ENCODE measurements at places on chromosomes 3 and 15. TPM values are rescaled to one million over a fixed set of nuclear protein-coding genes. Genes with fewer than 3 reads are reported as not detected.

Gene AHSG
- not detected for total RNA-seq

Gene TTLL3
- 55.2 TPM for total RNA-seq

Gene XCR1
- total RNA-seq = not detected

Gene KY
- total RNA-seq = not detected

Gene MNS1
- 0.47 TPM for total RNA-seq

Gene FAM227B
- 3.2 TPM for total RNA-seq

Gene ZPLD1
- not detected for total RNA-seq

Gene CSTA
- total RNA-seq = not detected

Gene NANOGP8
- total RNA-seq = not detected

Gene SLC9A9
- total RNA-seq = 7.4 TPM

Gene GALK2
- 24.6 TPM for total RNA-seq

Gene RPP25
- 7.2 TPM for total RNA-seq

DNA sequence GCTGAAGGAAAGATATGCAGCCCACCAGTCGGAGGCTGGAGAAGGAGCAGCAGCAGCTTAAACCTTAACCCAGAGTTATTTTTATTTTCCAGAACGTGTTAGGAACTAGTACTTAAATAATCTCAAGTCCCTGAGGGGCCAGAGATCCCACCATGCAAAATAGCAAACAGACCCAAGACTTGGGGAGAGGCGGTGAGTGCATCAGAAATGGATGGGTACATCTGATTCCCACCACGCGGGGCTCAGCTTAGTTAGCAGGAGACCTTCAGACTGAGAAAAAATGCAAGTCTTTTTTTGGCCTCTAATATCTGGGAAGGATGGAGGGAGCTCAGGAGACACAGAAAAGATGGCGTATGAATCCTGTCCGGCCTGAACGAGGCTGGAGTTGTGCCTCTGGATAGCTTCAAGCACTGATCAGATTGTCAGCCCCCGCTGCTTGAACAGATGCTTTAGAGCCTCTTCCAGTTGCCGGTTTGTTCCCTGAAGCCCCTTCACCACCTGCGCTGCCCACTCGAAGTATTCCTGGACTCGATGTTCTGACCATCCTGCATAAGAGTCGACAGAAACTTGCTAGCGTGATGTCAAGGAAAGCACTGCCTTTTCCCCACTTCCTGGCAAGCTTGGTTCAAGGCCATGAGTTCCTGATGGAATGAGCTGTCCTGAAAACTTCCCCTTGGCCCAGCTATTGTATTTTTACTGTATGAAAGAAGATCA is 1.3 kb downstream of the HDDC3 start:
- peak; percentile 32 for DNase-seq

DNA sequence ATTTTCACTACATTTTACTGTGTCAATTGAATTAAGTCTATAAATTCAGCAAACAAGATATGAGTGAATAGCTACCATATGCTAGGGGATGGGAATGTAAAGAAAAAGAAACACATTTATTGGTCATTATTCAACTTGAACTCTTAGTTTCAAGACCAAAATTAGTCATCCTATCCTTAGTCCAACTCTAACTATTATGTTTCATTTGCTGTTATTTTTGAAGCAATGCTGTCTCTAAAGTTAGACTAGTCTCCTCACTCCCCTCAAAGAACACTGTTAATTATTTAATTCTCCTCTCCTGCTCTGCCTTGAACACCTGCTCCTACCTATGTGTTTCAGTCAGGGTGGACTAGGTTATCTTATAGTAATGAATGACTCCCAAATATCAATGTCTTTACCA is 920.9 kb downstream of the TUSC7 start:
- no peak for DNase-seq

DNA sequence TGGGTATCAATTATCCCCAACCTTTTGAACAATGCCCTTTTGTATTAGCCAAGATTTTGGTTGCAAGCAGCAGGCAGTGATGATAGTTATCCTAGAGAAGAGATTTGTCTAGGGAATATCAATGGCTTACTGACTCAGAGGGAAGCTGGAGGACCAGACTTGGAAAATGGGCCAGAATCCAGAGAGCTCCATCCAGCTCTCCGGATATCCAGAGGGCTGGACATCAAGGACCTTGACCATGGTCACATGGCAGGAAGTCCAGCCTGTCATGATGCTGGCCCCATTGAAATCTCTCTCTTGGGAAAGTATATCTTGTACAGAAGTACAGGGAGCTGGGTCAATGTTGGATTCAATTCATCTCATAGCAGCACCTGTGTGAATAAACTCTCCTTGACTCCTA is 148.5 kb upstream of the PDZRN3 start:
- DNase-seq = no peak

DNA sequence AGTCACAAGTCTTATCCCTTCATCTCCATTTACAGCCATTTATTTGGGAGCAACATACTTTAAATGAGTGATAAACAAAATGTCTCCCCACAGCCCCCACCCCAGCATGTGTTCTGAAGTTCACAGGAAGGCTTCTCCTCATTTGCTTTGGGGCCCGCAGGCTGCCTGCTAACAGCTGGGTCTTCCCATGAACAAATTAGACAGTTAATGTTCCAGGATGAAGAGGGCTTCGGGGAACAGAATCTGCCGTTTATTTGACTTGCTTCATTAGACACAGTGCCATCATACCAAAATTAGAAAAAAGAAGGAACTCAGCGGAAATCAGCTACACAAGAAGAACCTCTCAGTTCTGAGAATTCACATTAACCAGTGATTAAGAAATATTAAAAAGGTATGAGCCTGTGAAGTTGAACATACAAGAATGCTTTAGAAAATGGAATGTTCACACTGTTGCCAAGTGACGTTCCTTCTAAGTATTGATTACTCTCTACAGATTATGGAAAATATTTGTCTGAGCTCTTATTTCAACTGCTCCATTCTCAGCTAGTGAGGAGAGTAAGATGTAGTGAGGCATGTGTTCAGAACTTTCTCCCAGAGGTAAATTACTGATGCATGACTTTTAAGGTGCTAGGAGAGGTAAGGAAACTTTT is 107.5 kb upstream of the THBS1 start:
- no peak for DNase-seq

GRCh38 chr3:57179580-57180410 is 14.6 kb upstream of the IL17RD start:
- DNase-seq = no peak

- DNase-seq = no peak
Observed at GRCh38 chr3:191387441-191388077, 57.2 kb upstream of the UTS2B start.

GRCh38 chr3:48232734-48233133 is 8.2 kb upstream of the ZNF589 start:
- DNase-seq = peak; percentile 76

DNA sequence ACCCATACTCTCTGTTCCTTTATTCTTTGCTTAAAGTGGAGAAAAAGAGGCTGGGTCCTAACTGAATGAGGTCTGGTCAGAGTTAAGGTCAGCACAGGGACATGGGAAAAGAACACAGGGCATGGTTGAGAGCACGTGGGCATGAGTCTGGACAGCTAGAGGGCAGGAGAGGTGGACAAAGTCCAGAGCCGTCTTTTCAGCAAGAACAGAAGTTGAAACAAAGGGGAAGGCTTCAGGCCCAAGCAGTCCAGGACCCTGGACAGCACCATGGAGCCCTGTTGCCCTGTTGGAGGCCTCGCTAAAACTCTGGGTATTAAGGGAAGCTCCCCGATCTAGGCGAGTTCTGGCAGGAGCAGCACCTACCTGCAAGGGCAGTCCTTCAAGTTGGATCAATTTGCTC is 50.7 kb downstream of the XYLB start:
- peak; percentile 44 for DNase-seq

DNA sequence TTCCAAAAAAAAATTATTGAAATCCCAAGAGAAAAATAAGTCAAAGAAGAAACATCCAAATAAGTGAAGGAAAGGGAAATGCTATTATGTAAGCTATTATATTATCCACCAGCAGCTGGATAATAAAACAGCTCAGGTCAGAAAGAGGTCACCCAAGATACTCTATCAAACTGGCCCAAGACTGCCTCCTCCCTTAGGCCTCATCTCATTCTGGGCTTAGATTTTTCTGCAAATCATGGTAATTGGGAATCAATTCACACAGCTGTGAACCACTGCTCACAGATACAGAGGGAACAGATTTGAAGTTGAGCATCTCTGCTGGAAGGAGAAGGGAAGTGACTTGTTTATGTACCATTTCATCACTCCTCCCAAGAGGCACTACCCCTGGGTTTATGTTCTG is 294.6 kb upstream of the DPPA4 start:
- no peak for DNase-seq

DNA sequence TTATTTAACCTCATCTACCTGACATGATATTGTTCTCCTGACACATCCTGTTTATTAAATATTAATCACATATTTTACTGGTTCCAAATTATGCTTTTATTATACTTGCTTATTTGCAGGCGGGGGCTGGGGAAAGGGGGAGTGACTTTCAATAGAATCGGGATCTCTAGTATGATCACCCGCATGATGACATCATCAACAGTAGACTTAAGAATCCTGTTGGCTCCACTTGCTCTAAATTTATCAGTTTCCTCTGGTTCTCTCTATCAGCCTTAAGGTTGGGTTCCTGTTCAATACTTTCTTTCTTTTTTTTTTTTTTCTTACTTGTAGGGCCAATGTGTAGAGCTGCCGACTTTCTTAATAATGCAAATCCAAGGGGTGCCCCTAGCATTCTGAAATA is 317.5 kb downstream of the BCHE start:
- no peak for DNase-seq

- no peak for DNase-seq
Observed at GRCh38 chr3:126551839-126552687, 6.7 kb downstream of the C3orf22 start.

- no peak for DNase-seq
Observed at GRCh38 chr15:64044300-64045100, 1.8 kb downstream of the DAPK2 start.

GRCh38 chr3:15982667-15983196 is 185.0 kb upstream of the ANKRD28 start:
- no peak for DNase-seq

- no peak for DNase-seq
Observed at GRCh38 chr3:188583341-188584161, 429.6 kb downstream of the LPP start.

DNA sequence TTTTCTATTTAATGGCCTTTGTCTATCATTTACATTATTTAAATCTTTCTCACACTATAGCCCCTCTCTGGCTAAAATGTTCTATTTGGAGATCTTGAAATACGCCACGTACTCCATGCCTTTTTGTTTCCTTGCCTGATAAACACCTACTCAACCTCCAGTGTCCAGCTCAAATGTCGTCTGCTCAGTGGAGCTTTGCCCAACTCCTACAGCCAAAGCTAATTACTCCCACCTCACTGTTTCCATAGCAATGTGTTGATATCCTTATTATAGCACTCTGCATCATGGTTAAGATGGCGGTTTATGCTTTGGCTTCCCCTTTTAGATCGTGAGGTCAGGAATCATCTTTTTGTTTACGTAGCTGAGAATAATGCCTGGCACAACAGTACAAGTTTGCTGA is 55.9 kb downstream of the NGLY1 start:
- no peak for DNase-seq

DNA sequence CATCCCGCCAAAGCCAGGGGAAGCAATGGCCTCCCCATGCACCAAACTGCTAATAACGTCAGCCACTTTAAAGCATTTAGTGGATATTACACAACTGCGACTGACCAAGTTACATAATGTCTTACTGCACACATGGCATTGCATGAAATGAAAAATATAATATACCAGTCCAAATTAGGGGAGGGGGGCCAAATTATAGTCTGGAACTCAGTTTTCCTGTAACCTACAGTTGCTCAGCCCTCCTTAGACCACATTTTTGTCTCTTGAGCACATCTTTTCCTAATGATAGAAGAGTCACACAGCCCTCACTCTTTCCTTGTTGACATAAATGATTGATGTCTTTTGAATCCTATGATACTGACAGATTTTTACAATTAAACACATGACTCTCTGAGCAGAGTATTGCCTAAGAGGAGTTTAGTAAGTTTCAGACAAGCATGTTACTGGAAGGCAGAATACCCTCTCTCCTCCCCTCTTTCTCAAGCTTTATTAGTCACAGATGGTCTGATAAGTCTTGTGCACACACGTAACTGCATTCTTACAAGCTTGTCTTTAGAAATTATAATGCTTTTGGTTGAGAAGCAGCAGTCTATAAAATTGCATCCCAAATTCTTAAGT is 1.1 kb upstream of the PLD1 start:
- DNase-seq = no peak

GRCh38 chr3:43034200-43034599 is 55.1 kb downstream of the GASK1A start:
- no peak for DNase-seq

- DNase-seq = no peak
Observed at GRCh38 chr15:68279779-68280753, 2.5 kb downstream of the FEM1B start.

DNA sequence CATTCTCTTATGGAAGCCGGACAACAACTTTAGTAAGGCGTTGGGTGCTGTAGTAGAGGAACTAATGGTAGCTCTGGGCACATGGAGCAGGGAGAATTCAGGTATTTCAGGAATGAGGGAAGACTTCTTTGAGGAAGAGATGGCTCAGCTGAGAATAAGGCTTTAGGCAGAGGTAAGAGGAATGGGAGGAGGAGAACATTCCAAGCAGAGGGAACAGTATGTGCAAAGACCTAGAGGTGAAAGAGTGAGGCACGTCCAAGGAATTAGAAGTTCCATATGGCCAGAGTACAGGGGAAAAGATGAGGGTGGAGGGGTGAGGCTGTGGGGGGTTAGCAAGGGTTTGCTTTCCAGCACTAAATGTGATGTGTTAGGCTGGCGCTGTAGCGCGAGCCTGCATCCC is 1.6 kb upstream of the SV2B start:
- DNase-seq = no peak

DNA sequence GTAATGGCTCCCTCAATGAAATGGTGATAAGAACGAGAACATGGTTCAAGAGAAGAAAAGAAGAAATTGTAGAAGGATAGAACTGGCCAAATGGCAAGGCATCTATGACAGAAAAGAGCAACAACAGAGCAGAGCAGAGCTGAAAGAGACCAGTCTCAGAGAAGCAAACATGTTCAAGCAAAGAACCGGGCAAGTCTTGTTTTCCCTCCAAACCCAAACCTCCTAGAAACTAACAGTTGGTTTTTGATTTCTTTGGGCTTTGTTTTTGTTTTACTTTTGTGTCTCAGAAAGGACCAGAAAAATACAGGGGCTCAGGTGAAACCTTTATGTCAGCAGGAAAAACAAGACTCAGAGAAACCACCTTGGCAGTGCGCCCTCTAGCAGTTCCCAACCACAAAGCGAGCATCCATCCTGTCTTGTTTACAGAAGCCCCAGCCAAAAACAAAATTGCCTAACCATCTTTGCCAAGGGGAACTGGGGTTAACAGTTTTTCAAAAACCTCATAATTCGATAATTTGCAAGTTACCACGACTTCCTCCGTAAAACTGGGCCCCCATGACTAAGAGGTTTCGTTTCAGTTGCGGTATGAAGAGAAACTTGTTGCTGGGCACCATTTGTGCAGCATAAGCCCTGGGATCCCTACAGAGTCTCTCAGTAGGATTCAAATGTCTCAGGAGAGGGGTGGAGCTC is 159.2 kb upstream of the SLC24A5 start:
- peak; percentile 30 for DNase-seq

DNA sequence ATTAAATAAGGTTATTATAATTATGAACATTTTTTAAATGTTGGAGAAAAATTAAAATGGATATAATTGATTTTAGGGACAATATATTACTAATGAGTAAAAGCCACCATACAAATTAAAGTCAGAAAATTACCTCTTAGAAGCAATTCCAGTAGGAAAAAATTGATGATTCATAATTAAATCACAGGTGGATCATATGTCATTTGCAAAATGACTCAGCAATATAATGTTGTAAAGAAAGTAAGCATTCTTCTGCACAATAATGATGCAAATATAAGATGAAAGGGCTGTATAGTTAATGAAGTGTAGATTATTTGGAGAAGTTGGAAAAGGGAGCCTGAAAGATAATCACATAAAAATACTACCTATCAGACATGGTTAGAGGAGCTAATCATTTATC is 25.8 kb downstream of the ZPLD1 start:
- no peak for DNase-seq
